ENCODE measurements at places on chromosomes 5 and 9.

GRCh38 chr5:135740475-135740874 lies 94.0 kb upstream of the SLC25A48 start:
- DNase-seq = no peak

GRCh38 chr9:581673-582497 lies 259.6 kb upstream of the DMRT1 start:
- peak; percentile 7 for DNase-seq

DNA sequence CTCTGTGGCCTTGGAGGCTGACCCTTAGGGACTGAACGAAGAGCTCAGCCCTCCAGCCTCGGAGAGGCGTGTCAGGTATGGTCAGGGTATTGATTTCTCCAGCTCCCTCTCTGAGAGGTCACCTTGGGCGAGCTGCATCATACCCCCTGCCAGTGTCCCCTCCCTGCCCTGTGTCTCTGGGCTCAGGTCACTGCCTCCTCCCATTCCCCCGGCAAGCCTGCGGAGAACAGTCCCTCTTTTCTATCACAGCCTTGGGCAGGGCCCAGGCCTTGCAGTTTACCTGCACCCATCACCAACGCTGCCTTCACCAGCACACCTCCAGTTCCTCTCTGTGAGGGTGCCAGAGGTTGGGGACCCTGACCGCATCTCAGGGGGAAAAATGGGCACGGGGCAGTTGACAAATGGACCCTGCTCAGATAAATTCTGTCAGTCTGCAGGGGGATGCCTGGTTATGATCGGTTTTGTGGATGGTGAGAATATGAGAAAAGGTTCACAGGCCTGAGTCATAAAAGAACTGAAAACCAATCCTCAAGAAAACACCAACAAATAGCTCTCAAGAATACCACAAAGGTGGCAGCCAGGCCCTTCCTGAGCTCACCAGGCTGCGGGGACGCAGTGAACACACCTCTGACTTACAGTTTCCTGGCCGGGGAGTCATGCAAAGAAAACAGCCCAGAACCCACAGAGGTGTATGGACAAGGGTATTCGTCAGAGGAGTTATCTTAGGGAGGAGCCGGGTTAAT lies 24.7 kb upstream of the RXRA start:
- DNase-seq = no peak

GRCh38 chr5:90337449-90338052 lies 72.0 kb downstream of the CETN3 start:
- DNase-seq = no peak

DNA sequence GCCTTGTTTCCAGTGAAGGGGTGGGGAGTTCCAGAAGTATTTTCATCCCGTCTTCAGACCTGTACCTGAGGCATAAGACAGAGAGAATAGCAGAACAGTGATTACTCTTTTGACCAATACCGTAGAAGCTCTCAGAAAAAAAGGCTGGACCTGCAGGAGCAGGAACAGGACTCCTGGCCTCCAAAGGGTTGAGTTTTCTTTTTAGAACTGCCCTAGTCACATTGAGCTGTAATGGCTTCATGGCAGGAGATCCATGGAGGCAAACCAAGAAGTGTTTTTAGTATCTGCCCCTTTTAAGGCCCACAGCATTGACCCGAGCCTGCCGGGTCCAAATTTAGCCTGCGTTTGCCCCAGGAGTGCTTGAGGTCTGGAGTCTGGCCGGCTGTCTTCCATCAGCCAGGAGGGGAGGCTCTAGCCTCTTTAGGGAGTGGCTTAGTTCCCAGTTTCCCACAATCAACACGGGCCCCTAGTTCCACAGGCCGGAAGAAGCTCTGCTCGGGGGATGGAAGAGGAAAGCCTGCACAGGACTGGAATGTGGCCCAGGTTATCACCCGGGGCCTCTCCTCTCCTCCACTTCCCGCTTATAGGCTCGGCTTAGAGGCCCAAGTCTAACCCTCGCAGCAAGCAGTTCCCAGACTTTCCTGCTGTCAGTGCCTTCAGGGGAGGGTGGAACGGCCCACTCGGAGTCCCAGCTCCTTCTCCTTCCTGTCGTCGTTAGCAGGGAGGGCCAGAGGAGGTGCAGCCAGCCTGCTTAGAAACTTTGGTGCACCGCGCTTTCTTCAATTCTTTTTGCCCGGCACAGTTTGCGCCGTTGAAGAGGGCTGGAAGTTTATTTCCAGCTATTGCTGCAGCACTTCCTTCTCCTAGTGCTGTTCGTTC lies 80.7 kb downstream of the C9orf152 start:
- DNase-seq = peak; percentile 93

- DNase-seq = no peak
Measured at GRCh38 chr5:144328980-144329379, 158.3 kb downstream of the KCTD16 start.

- DNase-seq = no peak
Measured at GRCh38 chr9:132538071-132538470, 44.3 kb upstream of the BARHL1 start.

DNA sequence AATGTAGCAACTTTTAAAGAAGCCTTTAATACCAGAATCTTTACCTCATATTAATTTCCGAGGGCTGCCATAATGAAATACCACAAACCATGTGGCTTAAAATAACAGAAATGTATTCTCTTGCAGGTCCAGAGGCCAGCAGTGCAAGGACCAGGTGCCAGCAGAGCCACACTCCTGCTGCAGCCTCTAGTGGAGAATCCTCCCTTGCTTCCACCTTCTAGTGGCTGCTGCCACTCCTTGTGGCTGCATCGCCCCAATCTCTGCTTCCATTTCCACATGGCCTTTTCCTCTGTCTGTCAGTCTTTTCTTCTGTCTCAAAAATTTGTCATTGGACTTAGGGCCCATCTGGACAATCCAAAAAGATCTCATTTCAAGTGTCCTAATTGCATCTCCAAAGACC lies 401.5 kb downstream of the EFNA5 start:
- no peak for DNase-seq

DNA sequence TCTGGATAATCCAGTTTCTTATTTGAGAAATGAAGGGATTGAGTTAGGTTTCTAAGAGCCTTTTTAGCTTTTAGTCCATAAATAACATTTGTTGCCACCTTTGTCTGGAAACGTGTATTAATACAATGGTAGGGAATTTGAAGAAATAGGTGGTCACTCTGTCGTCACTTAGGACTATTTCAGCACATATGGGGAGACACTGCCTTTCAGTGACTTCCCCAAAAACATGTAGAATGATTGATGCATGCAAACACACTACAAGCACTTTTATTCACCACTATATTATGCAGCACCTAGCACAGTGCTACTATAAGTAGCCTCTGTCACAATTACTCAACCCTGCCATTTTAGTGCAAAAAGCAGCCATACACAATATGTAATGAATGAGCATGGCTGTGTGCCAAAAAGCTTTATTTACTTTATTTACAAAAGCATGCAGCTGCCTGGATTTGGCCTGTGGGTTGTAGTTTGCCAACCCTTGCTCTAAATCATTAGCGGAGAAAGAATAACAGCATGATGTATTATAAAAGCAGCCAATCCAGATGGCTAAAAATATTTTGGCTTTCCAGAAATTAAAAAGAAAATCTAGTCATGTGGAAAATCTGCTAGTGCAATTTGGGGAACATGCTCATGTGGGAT lies 154.2 kb upstream of the HMHB1 start:
- no peak for DNase-seq

- no peak for DNase-seq
Measured at GRCh38 chr5:107216587-107216986, 454.1 kb downstream of the EFNA5 start.

- DNase-seq = no peak
Measured at GRCh38 chr5:69000216-69000919, 93.4 kb upstream of the SLC30A5 start.

DNA sequence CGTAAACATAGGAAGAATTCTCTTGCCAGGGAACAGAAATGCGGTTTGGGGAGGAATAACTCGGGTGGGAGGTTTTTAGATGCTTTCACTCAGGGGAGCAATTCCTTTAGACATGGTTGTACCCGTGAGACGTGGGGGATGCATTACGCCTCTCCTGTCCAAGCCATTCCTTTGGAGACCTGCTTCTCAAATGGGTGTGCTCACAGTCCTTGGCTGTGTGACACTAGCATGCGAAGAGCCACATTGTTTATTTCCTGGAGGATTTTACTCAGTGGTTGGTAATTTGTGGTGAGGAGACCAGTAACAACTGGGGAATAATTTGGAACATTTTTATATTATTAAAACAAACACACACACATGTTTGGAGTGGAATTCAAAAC lies 18.5 kb downstream of the COL15A1 start:
- DNase-seq = peak; percentile 95

GRCh38 chr5:132785365-132785764 lies 8.3 kb upstream of the SEPTIN8 start:
- DNase-seq = no peak

DNA sequence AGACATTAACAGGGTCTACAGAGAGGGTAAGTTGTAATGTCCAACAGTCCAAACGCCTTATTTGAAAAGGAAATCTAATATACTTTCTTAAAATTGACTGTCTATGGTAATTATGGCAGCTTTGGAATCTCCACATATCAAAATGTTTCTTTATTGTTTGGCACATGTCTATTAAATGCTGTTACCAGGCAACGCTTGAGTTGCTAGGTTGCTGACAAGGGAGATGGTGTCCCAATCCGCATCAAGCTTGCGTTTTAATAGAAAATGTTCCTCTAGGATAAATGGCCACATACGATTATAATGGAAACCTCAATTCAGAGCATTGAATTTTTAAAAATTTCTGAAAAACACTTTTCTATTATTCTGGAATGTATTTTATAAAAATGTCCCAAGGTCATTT lies 9.2 kb downstream of the ANXA1 start:
- no peak for DNase-seq

GRCh38 chr9:94110821-94111252 lies 26.6 kb downstream of the PTPDC1 start:
- DNase-seq = peak; percentile 58

DNA sequence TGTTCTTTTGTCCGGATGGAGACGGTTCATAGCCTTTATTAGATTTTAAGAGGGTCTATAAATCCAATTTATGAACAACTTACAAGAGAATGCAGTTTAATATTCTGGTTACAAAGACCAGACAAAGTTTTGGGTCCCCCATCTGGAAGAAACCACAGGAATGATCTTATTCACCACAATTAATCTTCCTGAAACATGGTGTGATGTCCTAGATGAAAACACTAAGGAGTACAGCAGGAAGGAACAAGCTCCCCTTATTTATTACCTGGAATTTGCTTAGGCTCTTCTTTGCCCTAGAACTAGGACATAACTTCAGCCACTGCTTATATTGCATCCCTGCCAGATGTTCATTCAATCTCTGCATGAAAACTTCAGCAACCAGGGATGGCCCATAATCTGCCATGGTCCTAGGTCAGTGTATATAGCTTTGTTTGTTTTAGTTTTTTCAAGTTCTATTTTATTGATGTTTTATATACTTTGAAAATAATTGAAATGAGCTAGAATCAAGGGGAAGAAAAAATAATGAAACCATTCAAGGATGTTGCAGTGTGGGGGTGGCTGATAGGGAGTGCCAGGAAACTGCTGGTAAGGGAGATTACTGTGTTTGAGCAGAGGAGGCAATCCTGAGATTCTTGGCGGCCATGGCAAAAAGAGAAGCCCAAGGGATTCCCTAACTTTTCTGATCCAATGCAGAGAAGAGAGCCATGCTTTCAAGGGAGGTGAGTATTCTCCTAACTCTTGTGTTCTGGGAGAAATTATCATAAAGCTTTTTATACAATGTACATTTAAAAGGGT lies 16.8 kb downstream of the TXNDC8 start:
- DNase-seq = peak; percentile 31

GRCh38 chr5:144169904-144170275 lies 569 bp downstream of the YIPF5 start:
- no peak for DNase-seq

- no peak for DNase-seq
Measured at GRCh38 chr5:55305345-55305744, 2.1 kb downstream of the DHX29 start.

DNA sequence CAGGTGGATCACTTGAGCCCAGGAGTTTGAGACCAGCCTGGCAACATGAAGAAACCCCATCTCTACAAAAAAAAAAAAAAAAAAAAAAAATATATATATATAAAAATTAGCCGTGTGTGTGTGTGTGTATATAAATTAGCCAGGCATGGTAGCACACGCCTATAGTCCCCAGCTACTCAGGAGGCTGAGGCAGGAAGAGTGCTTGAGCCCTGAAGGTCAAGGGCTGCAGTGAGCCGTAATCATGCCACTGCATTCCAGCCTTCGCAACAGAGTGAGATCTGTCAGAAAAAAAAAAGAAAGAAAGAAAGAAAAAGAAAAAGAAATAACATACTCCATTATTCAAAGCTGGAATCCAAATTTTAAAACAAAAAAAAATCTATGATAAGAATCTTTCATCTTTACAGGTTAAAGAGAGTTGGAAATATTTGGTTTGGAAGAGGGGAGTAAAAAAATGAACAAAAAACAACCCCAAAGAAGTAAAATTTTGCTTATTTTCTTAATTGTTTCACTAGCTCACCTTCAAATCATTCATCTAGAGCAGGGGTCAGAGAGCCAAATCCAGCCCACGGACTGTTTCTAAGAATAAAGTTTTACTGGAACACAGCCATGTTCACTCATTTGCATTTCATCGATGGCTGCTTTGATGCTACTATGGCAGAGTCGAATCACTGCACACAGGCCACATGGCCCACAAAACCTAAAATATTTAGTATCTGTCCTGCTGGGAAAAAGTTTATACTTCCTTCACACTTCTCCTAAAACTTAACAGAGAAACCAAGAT lies 109.9 kb downstream of the DROSHA start:
- DNase-seq = no peak

DNA sequence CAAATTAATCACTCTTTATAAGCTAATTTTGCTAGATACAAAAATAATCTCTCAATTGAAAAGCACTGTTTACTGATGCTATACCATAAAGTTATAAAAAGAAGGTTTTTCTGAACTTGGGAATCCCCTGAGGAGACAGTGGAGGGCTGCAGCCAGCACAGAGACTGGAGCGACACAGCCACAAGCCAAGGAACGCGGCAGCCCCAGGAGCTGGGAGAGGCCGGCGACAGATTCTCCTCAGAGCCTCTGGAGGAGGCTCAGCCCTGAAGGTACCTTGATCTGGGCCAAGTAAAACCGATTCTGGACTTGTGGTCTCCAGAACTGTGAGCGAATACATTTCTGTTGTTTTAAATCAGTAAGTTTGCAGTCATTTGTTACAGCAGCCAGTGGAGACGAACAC lies 3.7 kb downstream of the GFPT2 start:
- no peak for DNase-seq

DNA sequence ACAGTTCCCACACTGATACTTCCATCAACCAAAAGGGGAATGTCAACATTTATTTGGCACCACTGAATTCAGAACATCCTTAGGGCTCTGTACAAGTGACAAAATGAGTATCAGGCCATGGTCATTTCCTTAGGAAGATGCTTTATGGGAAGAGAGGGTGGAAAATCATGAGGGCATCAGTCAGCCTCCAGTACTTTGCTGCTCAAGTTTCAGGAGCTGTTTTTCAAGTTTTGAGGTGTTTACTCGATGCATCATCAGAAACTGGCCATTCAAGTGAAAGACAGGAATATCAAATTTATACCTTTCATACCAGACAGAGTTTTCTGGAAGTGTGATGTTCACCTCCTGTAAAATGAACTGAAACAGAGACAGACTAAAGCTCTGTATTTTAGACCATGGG lies 21.2 kb upstream of the MARCHF3 start:
- DNase-seq = no peak

- DNase-seq = no peak
Measured at GRCh38 chr5:107023732-107024131, 647.0 kb downstream of the EFNA5 start.

GRCh38 chr9:6086006-6086655 lies 70.7 kb upstream of the RANBP6 start:
- DNase-seq = no peak

- no peak for DNase-seq
Measured at GRCh38 chr5:39469176-39469575, 44.4 kb upstream of the DAB2 start.

Measured in EH (cell line).